Cerebellar nuclear complex (tissue), 1 donor: ENCODE measurements at places on chromosomes 2 and 18.
A peak's percentile ranks its signal among the peaks of the same experiment; 100 is the strongest.

DNA sequence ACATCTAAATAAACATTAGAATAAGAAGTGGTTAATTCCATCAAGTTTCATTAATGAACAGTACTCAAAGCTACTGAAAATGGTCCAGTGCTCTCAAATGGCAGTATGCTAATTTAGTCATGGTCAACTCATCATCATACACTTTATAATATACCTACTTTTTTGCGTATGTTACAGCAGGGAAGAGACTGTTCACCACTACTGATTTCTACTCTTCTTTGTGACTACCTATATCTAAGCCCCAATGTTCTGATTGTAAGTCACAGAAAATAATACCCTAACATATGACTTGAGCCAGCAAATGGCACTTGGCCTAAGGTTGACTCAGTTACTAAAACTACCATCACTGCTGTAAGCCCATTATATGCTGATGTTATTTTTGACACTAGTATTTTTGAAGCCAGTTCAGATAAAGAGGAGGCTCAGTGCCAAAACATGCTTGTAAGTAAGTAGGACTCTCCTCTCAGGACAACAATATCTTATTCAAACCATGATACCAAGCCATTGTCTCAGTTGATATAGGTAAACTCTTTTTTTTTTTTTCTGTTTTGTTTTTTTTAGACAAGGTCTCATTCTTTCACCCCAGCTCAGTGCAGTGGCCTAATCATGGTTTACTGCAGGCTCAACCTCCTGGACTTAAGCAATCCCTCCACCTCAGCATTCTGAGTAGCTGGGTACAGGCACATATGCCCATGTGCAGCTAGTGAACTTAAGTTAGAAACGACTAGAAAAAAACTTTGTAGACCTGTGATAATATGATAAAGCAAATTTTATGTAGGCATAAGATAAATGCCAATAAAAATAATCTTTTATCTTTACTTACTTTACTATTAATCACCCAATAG is 266.9 kb downstream of the ZNF385B start:
- no peak for DNase-seq

GRCh38 chr2:113131352-113132185 is 4.2 kb downstream of the IL1RN start:
- no peak for DNase-seq

DNA sequence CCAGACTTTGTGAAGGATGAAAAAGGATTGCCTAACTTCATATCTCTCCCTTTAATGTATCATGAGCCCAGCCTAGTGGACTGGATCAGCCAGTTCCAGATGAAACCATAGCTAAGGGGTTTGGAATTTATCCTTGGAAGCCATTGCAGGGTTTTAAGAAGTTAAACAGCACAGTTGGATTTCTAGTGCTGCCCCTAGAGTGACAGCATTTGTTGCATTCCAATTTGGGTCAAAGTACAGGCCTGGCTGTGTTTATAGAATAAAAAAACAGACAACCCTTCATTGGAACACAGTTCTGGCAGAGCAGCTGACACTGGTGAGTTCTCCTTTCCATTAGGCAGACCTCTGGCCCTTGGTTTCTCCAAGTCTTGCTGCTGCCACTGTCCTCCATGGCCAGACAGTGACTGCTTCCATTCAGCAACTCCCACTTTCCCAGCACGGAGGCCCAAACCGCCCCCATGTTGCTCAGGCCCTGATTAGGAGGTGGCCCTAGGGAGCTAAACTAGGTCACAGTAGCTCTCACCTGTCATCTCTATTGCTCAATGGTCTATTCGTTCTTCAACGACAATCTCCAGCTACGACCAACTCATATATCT is 8.0 kb downstream of the GPR39 start:
- no peak for DNase-seq

DNA sequence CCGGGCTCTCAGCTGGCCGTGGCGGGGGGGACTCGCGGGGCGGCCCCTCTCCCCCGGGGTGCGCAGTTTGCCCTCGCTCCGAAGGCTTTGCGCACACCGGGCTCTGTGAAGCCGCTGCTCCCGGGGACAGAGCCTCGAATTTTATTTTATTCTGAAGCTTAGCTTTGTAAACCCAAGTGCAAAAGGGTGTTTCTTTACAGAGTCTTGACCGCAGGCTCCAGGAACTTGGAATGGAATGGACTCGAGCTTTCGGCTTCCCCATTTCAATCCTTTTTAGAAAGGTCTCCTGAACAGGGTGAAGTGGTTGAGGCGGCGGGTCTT is 2.0 kb downstream of the GALR1 start:
- no peak for DNase-seq

GRCh38 chr2:76275788-76276187 is 565.1 kb upstream of the GCFC2 start:
- DNase-seq = no peak

GRCh38 chr18:77376043-77376732 is 126.5 kb downstream of the GALR1 start:
- no peak for DNase-seq

GRCh38 chr2:224190936-224191270 is 151.8 kb upstream of the SERPINE2 start:
- DNase-seq = no peak

DNA sequence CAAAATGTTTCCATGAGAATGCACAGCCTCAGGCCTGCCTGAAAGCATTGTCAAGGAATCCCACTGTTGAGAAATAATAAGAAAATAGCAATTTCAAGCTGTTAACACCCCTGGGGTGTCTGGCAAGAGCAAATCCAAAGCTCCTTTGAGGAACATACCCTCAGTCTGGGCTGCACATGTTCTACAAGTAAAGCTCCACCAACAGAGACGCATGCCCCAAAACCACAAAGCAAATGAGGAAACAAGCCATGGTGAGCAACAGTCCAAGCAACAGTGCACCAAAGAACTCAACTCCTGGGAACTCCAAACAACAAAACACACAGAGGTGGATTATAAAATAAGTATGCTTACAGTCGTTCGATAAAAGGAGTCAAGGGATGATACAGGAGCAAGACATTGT is 40.3 kb downstream of the CYP27C1 start:
- no peak for DNase-seq

GRCh38 chr18:55968550-55968949 is 380.6 kb upstream of the TCF4 start:
- DNase-seq = no peak

DNA sequence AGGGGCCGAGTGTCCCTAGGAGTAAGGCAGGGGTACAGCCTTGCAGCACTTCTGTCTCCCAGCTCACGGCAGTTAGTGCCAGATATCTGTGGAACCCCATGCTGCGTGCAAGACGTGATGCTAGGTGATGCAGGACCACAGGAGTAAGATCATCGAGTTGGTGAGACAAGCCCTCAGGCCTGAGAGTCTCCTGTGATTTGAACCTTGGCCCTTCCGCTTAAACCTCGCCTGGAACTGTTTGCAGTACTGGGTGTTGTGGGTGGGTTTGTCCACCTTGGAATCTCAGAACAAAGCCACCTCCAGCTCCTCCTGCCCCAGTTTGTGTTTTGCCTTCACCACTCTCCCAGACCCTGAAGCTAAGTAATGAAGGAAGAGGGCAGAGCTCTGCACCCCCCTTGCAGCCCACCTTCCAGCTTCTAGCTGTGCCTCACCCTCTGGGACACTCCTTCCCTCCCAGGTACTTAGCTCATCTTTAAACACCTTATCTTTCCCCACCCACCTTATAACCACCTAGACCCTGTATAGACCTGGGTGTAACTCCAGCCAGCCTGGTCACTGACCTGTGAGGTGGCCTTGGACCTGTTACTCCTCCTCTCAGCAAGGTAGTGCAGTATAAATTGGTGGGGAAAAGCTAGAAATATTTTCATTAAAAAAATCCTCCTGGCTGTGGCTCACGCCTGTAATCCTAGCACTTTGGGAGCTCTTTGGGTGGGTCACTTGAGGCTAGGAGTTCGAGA is 6.6 kb downstream of the CNNM4 start:
- no peak for DNase-seq

- no peak for DNase-seq
Observed at GRCh38 chr2:186912979-186913378, 64.0 kb upstream of the ZSWIM2 start.

GRCh38 chr2:164151522-164151921 is 415.7 kb upstream of the FIGN start:
- no peak for DNase-seq

GRCh38 chr18:75377926-75378325 is 49.6 kb downstream of the SMIM21 start:
- no peak for DNase-seq

GRCh38 chr18:21636769-21637168 is 24.7 kb downstream of the SNRPD1 start:
- no peak for DNase-seq

DNA sequence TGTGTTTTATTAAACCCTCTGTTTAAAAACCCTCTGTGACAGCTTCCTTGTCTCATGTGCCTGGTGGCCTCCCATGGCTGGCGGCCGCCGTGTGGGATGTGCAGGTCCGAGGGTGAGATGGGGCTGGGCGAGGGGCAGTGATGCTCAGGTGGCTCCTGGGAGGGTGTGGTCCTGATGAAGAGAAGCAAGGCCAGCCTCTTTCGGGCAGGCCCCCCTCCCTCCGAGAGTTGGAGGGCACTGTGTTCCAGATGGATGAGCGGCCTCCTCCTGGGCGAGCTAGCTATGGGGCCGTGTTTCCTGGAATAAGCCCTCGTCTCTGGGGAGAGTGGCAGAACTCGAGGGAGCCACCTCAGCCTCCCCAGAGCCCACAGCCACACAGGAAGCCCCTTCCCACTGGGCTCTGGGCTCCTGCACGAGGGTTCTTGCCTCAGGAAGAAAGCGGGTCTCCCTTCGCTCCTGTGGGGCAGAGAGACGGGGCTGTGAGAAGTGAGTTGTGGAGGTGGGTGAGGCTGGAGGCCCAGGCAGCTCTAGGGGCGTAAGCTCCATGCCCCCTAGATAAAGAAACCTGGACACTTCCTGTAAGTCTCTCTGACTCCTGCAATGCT is 72.1 kb downstream of the ASB1 start:
- DNase-seq = no peak

DNA sequence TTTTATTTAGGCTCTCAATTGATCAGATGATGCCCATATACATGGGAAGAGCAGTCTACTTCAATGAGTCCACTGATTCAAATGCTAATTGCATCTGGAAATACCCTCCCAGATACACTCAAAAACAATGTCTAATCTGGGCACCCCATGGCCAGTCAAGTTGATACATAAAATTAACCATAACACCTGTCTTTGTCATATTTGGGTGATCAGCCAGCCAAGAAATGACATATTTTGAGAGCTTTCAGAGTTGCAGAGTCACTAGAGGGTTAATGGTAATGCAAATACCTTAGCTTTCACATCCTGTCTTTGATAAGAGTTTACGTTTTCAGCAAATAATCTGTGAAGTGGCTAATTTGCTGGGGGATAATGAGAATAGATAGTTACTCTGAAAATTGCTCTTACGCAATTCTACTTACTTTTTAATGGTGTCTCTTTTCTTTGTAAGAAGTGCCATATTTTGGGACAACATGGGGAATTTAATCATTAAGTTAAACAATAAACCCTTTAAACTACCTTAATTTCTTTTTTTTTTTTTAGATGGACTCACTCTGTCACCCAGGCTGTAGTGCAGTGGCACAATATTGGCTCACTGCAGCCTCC is 49.1 kb downstream of the CCDC195 start:
- DNase-seq = no peak

DNA sequence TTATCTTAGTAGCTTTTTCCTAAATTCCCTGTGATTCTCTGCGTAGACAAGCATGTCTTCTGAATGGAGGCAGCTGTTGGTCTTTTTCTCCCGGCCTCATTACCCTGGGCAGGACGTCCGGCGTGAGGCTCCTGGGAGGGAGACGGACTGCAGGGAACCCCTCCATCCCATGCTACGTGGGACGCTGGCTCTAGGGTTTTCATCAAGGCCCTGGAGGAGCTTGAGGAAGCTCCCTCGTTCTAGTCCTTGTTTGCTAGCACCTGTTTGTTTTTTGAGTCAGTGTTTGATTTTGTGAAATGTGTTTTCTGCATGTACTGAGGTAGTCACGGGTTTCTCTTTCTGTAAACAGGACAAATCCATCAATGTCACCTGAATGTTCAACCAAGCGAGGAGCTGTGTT is 99.3 kb upstream of the TMEM18 start:
- no peak for DNase-seq

- no peak for DNase-seq
Observed at GRCh38 chr2:9230051-9230802, 23.6 kb downstream of the ASAP2 start.

DNA sequence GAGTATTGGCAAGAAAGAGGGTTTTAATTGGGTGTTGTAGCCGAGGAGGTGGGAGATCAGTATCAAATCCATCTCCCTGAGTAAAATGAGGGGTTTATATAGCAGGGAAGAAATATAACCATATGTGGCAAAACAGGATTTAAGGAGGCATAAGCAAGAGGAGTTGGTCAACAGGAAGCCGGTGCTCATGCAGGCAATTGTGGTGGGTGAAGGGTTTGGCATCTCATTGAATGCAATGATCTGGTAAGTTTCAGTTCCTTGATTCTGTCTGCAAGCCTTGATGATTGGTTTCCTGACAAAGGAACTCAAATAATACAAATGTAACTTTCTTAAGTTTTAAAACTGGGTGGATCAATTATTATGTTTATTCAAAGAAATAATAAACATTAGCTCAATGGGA is 564.4 kb upstream of the LINC00305 start:
- no peak for DNase-seq

DNA sequence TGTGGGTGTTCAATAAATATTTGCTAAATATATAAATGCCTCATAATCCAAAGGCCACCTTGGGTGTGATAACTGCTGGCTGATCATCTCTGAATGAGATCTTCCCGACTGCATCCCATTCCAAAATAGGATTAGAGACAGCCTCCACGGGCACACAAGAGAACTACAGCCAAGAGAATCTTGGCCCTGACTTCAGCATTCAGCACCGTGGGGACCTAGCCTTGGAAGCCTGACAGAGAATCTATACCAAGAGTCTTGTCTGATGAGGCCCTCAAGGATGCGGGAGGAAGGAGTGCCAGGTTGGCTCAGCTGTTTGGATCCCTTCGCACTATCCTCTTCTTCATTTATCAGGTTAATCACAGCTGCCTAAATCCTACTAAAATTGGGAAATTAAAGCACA is 85.8 kb downstream of the RBM43 start:
- no peak for DNase-seq

DNA sequence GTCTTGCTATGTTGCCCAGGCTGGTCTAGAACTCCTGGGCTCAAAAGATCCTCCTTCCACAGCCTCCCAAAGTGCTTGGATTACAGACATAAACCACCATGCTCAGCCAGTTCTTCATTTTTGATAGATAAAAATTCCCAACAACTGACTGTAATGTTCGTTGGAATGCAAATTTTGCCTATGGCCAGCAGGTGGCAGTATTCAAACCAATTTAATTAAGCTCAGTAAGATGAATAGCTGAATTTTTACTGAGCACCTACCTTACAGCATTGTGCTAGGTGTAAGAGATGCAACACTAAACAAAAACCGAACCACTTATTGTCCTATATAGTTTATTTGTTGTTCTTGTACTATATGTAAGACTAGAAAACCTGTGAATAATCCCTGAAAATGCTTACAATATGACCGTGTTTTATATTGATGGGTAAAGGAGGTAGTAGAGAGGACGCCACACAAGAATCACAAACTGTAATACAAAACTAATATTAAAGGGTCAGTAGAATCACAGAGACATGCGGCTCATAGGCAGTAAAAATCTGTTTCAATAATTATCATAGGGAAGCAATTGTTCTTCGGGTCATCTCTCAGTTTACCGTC is 8.2 kb upstream of the TMEM182 start:
- DNase-seq = peak; percentile 61
